H1 (cell line): ENCODE measurements at places on chromosomes 12 and 14.

DNA sequence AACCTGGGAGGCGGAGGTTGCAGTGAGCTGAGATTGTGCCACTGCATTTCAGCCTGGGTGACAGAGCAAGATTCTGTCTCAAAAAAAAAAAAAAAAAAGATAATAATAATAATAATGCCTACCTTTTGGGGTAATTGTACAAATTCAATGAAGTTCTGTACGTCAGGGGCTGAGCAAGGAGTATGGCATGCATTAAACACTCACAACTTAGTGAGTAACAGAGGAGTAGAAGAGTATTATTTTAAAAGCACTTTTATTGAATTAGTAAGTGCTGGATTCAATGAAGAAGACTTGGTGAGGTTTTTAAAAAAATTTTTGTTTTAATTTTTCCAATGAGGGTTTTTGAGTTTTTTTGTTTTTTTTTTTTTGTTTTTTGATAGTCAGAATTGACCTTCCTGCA lies 783.6 kb upstream of the TBX3 start:
- DNase-seq: no peak

- no peak for DNase-seq
Observed at GRCh38 chr14:103679351-103679750, 35.9 kb downstream of the XRCC3 start.

- DNase-seq: no peak
Observed at GRCh38 chr12:130083734-130084133, 78.5 kb upstream of the FZD10 start.

- no peak for DNase-seq
Observed at GRCh38 chr14:72568296-72568992, 325.5 kb downstream of the DPF3 start.

GRCh38 chr12:50538182-50538581 lies 33.4 kb downstream of the DIP2B start:
- no peak for DNase-seq

DNA sequence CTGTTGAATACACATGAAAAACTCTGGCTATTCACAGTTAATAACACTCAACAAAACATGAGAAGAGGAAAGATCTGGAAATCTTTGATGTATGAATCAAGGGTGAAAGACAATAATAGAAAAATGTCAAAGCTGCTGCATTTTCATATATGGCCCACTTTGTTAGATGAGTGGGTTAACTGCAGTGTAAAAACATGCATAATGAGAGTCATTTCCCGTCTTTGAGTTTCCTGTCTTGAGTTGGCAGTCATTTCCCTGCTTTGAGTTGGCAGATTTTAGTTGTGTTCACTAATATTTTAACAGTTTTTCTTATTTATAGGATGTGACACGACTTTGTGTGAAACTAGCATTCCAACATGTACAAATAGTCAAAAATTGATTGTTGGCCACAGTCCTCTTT lies 87.9 kb upstream of the PTPRQ start:
- DNase-seq: no peak

GRCh38 chr14:20578784-20579502 lies 8.9 kb downstream of the RNASE11 start:
- no peak for DNase-seq

- no peak for DNase-seq
Observed at GRCh38 chr12:9856151-9856550, 13.0 kb downstream of the CLEC2B start.

DNA sequence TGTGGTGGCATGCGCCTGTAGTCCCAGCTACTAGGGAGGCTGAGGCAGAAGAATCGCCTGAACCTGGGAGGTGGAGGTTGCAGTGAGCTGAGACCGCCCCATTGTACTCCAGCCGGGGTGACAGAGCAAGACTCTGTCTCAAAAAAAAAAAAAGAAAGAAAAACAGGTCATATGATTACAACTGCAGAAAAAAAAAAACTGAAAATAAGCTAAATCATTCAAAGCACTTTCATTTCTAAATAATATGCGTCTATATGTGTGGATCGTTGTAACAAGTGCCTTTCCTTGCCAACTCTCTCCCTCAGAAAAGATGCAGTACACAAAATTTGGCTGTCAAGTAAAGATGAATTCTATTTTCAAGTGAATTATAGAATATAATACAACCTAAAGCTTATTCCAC lies 42.4 kb downstream of the ATXN2 start:
- no peak for DNase-seq
